ENCODE measurements at places on chromosomes 12 and 14.

GRCh38 chr14:84028080-84028604 lies 1501.8 kb upstream of the FLRT2 start:
- no peak for DNase-seq

DNA sequence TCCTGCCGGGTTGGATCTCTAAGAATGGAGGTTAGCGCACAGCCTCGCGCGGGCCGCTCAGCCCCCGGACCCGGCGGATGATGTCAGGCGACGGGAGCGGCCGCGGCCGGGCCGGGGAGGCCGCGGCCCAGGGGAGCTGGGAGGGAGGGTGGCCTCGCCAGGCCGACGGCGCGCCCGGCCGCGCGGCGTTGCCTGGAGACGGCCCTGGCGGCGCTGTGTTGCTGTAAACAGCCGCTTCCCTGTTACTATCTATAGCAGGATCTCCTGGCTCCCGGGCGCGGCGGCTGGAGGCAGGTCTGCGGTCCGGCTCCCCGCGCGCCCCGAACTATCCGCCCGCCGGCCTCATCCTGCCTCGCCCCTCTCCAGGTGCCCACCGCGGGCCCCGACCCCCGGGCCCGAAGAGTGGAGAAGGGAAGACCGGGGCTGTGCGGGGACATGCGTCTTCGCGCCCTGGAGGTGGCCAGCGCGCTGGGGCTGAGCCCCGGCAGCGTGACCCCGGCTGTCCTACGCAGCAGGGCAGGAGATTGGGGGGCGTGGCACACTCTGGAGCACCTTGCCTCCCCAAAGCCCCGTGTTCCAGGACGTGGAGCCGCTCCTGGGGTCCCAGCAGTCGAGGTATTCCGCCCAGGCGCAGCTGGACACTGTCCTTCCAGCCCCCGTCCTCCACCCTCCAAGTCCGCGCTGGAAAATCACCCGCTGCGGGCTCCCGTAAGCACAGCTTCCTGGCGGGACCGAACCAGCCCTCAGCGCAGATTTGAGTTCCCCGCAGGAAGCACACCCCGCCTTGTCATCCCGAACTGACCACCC lies 1.4 kb upstream of the FOS start:
- peak; percentile 94 for DNase-seq

- no peak for DNase-seq
Measured at GRCh38 chr12:105921872-105922669, 216.7 kb downstream of the NUAK1 start.

- no peak for DNase-seq
Measured at GRCh38 chr12:53427905-53428594, 4.4 kb downstream of the AMHR2 start.

DNA sequence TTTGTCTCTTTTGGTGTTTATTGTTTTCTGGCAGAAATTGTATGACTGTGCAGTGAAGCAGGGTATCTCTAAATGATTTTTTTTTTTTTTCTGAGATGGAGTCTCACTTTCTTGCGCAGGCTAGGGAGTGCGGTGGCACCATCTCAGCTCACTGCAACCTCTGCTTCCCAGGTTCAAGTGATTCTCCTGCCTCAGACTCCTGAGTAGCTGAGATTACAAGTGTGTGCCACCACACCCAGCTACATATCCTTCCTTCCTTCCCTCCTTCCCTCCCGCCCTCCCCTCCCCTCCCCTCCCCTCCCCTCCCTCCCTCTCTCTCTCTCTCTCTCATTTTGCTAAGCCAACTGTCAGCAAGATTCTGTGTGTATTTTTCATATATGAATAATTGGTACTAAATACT lies 94.4 kb downstream of the PPHLN1 start:
- DNase-seq: peak; percentile 11

DNA sequence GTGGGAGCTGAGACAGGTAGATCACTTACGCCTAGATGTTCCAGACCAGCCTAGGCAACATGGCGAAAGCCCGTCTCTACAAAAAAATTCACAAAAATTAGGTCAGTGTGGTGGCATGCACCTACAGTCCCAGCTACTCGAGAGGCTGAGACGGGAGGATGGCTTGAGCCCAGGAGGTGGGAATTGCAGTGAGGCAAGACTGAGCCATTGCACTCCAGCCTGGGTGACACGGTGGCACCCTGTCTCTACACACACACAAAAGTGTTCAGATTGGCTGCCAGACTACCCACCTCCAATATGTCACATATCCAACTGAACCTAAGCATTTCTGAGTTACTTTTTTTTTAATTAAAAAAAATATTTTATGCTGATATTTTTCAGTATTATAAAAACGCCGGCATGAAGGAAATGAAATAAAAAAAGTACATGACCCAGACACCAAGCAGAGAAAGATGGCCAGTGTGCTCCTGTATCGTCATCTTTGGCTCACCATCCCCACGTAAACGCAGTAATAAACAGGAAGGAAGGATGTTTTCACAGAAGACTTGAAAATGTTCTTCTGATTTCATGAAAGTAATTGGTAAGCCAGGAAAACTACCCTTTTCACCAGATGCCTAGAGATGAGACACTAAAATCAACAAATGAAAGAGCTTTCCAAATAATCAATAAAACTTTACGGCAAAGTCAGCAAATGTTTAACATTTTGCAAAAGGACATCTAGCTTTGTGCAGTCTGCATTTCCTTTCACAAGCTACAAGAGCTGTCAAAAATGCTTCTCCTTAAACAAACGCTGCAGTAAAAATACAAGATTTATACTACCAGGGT lies 26.4 kb downstream of the CDC42BPB start:
- DNase-seq: no peak

- no peak for DNase-seq
Measured at GRCh38 chr12:47433876-47434275, 272.0 kb downstream of the RPAP3 start.

DNA sequence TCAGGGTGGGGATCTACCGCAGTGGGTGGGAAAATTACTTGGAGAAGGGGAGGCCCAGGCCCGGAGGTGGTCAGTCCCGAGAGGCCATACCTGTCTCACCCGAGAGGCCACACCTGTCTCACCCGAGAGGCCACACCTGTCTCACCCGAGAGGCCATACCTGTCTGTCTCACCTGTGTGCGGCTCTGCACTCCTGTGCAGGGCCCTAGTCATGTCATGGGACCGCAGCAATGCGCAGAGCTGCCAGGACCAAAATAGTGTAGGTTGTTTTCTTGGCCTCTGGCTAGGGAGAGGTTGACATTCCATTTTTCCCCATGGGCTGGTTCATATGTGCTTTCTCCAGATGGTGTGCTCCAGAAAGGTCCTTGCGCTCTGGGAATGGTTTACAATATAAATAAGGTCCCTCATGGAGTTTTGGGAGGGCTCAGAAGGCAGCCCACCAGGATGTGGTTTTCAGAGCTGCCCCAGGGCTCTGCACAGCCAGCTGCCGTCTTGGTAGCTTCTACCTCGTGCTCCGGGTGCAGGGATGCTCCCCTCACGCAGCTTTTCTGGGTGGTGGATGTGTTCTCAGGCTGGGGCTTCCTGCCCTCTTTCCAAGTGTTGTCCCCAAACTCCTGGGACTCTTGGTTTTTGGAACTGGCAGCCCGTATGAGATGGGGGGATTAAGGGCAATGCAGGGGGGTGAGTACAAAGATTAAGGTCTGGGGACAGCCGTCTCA lies 58.2 kb downstream of the CACNA1C start:
- DNase-seq: no peak

- DNase-seq: no peak
Measured at GRCh38 chr12:7991535-7991934, 41.0 kb upstream of the FOXJ2 start.

- DNase-seq: no peak
Measured at GRCh38 chr12:91057368-91058165, at the start of gene KERA. TSS of gene KERA (minus strand) at chr12:91058024. CDS start at chr12:91056281, 1,743 bp downstream.

All from dermis blood vessel endothelial cell (primary cell).